ENCODE measurements at places on chromosomes 5 and 9.

GRCh38 chr5:129963359-129963758 is 59.1 kb downstream of the CHSY3 start:
- peak; percentile 46 for DNase-seq

DNA sequence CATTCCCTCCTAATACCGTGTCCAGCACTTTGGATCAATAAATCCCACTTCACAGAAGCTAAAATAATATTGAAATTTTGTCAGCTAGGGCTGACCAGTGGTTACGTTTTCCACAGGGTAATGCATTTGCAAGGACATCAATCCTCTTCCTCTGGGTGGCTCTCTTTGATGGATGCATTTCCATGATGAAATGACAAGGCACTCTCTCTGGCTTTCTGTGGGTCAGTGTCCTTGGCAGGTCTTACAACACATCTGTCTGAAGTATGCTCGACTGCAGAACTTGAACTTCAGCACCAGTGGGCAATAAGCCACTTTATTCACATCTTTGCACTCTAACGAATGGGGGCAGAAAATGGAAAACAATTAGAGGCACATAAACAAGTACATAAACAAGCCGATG is 330.1 kb downstream of the ADAMTS6 start:
- no peak for DNase-seq

- DNase-seq = no peak
Measured at GRCh38 chr5:141926434-141926833, 2.8 kb downstream of the DELE1 start.

DNA sequence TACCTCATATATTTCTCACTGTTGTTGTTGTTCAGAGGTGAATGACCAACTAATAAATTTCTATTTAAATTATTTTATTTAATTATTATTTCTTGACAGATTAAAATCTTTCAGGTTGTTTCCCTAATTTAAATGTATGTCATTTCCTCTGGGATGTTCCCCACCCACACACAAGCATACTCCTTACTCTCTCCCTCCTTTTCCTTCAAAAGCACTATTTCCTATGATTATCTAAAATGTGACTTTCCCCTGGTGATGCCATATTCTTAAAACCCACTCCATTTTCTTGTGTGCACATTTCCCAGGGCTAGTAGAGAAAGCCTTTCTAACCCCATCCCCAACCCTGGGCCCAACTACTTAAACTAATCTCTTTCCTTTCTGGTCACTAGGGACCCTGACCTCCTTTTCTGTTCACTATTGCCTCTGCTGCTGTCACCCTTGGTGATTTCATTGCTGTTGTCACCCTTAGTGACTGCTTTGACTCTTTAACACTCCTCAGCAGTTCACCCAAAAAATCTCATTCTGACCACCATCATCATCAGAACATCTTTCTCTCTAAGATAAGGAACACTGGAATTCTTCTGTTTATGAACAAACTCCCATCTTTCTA is 16.8 kb downstream of the IL33 start:
- DNase-seq = no peak

- no peak for DNase-seq
Measured at GRCh38 chr5:146208916-146209522, 5.6 kb downstream of the RBM27 start.

DNA sequence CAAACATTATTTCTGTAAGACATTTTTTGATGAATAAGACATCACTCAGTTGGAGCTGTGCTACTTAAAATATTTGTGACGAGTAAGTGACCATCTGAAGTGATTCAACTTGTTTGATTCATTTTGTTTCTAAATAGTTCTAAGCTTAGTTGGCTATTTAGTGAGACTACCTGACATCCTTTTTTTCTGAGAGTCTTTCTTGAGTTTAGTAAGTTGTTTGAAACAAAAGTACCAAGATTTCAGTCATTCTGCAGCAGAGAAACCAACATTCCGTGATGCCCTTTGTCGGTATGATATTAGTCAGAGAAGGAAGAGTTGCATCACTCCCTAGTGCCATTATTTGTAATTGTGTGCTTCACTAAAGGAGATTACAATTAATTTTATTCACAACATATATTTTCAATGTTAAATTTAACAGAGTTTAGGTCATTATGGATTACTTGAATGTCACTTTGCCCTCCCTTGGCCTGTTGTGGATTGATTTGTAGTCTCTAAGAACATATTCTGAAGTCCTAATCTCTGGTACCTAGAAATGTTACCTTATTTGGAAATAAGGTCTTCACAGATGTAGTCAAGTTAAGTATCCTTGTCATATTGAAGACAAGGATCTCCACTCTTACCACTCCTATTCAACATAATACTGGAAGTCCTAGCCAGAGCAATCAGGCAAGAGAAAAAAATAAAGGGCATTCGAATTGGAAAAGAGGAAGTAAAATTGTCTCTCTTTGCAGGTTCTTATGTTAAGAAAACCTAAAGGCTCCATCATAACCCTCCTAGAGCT is 212.2 kb downstream of the PCSK1 start:
- no peak for DNase-seq

DNA sequence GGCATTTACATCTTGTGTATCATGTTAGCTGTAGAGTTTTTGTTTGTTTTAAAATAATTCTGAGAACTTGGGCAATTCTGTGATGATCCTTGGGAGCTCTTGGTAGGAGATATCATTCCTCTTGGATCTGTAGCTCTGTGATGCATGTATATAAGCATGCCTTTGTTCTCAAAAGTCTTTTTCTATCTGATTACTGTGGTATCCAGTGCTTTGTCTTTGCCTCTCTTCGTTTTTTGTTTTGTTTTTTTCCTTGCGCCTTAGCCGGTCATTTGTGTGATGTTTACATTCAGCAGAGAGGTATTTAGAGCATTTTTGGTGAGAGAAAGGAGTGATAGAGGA is 110.0 kb downstream of the PAM start:
- no peak for DNase-seq

GRCh38 chr5:30908356-30908755 is 285.1 kb upstream of the CDH6 start:
- DNase-seq = no peak

GRCh38 chr9:70046274-70047070 is 2.8 kb downstream of the MAMDC2 start:
- no peak for DNase-seq

DNA sequence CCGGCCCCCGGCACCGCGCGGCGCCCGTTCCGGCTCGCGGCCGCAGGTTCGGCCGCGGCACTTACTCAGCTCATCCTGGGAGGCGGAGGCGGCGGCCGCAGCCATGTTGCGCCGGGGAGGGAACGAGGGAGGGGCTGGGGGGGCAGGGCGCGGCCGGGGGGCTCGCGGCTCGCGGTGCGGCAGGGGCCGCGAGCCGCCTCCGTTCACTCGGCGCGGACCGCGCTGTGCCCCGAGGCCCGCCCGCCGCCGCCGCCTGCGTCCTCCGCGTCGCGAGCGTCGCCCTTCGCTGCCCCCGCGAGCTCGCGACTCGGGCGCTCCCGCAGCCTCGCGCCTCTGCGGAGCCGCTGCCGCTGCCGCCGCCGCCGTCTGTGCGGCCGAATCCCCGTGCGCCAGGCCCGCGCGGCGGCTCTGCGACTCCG is 735 bp downstream of the ECPAS start:
- DNase-seq = no peak

DNA sequence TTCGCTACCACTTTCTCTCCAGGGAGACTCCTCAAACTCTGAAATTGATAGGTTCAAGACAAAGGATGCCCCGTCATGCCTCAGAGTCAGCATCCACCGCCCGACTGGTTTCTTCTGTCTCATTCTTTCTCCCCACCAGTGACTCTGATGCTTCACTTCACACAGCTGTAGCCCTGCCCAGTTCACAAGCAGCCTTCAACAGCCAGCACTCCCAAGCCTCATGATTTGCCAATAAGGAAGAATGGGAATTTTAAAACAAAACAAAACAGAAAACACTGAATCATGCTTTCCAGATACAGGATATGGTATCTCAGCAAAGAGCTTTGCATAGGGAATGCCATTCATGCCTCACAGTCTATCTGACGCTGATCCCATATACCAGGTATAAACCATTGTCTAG is 371.2 kb upstream of the RORB start:
- DNase-seq = no peak

- no peak for DNase-seq
Measured at GRCh38 chr9:92224177-92224576, 69.3 kb downstream of the IARS1 start.

DNA sequence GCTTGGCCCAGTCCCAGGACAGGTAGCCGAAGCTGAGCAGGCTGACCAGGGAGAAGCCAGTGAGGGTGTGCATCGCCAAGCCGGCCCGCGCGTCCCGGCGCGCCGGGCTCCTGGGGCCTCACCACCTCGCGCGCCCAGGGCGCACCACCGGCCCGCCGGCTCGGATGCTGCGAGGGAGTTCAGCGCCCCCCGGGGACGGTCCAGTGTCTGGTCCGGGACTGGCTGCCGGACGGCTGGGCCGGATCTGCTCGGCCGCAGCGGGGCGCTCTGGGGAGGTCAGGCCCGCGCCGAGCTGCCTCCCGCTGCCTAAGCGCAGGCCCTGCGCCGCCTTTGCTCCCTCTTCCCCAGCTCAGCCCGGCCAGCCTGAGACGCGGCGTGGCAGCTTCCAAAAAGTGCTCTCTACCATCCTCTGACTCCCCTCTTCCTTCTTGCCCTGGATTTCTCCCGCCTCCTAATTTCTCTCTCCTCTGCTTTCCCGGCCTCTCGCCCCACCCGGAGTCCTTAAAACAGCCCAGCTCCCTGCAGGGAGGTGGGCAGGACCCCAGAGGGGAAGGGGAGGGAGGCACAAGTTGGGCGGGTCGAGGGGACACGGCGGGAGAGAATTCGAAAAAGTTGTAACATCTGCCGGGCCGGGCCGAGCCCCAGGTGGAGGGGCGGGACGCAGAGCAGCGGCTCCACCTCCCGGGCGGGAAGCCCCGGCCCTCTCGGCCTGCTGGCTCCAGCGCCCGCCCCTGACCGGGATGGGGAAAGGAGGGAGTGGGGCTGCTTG is at the start of gene ARSI:
ARSI (minus strand) TSS at position 605 of the 769 bp plus-strand sequence; CDS start at position 73, 532 bp downstream.
- DNase-seq = peak; percentile 55

- no peak for DNase-seq
Measured at GRCh38 chr5:98072921-98073320, 700.5 kb upstream of the RGMB start.

DNA sequence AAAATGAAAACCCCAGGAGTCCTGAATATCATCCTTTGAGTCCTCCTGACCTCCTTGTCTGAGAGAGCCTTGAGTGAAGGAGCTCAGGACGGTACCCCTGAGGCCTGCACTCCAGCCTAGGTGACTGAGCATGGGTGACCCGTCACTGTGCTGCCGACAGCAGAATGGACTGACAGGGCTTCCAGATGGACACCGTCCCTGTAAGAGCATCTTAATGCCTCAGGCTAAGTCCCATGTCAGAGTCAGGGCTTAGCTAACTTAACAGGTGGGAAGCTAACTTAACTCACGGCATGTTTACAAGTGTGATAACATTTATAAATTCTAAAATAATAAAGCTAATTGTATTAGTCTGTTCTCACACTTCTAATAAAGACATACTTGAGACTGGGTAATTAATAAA is 68.3 kb downstream of the IL6ST start:
- no peak for DNase-seq

DNA sequence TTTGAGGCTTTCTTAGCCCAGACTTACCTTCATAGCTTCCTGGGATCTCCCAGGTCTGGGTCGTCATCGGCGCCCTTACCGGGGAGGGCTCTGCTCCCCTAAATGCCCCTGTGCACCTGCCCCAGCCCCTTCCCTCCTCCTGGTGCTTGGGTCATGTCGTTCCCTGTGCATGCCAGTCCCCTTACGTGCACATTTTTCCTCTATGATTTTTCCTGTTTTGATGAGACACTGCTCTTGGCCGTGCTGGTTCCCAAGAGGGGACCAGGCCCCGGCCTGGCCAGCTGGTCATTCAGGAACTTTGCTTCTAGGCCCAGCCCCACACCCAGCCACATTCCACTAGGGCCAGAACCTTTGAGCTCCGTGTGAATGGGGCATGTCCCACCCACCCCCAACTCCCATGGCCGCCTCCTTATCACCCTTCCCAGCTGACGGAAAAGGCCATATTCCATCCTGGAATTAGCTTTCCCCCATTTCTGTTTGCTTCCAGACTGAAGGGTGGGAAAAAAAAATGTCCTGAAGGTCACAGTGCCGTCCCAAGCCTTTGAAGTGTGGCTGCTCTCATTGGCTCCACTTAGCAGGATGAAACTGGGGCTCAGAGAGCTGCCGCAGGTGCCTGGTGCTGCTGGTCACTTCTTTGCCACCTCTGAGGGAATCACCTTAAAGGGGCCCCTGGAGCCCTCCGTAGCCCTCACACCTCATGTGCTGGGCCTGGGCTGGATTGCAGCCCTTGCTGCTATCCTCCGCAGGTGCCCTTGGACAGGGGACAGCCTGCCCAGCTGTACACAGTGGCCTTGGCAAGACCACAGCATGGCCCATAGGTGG is 25.1 kb downstream of the ERGIC1 start:
- peak; percentile 47 for DNase-seq

DNA sequence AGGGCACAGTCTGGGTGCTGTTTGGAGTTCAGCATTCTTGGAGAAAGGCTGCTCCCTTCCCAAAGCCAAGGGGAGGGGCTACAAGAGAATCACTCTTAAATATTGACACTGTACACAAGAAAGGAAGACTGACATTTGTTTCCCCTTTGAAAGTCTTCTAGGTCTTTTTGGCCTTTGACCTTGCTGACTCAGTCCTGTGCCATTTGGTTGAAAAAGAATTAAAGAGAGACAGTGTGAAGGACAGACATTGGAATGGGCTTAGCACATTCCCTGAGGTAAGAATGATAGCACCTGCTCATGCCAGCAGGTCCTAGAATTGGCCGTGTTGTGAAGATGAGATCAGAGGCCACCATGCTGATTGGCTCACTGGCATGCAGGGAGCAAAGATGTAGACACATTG is 271.4 kb upstream of the ZNF608 start:
- DNase-seq = no peak

- DNase-seq = no peak
Measured at GRCh38 chr5:61910771-61911170, 395.2 kb upstream of the KIF2A start.

GRCh38 chr5:134949316-134949715 is 18.4 kb upstream of the CATSPER3 start:
- no peak for DNase-seq

- DNase-seq = peak; percentile 2
Measured at GRCh38 chr5:88727705-88728313, 155.2 kb downstream of the MEF2C start.

GRCh38 chr5:163571744-163572143 is 66.3 kb downstream of the MAT2B start:
- peak; percentile 96 for DNase-seq

- no peak for DNase-seq
Measured at GRCh38 chr5:175544586-175544985, 66.2 kb downstream of the SFXN1 start.

GRCh38 chr9:97064176-97064575 is 25.2 kb upstream of the CTSV start:
- no peak for DNase-seq

DNA sequence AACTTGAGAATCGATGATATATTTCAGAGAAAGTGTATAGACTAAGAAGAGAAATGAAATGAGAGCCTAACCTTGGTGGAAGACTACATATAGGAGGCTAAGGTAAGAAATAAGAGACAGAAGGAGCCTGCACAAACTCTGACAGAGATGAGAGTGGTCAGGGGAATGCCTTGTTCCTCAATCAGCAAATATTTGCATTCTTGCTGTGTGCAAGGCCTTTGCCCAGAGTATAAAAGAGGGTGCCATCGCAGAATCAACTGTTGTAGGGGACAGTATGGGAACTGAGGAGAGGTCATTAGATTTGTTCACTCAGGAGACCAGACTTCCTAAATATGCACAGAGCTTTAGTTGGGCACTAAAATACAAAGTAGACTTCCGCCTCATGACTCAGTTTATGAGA is 137.2 kb downstream of the ATG10 start:
- DNase-seq = no peak

- DNase-seq = no peak
Measured at GRCh38 chr5:6383376-6383775, 5.0 kb upstream of the MED10 start.

- no peak for DNase-seq
Measured at GRCh38 chr5:142325725-142326479, 1.1 kb upstream of the SPRY4 start.

Measured in AG04450 (cell line).